Inflammatory macrophage treated with lipopolysaccharide for 1 hour (primary cell): ENCODE measurements at places on chromosomes 1 and 21.

DNA sequence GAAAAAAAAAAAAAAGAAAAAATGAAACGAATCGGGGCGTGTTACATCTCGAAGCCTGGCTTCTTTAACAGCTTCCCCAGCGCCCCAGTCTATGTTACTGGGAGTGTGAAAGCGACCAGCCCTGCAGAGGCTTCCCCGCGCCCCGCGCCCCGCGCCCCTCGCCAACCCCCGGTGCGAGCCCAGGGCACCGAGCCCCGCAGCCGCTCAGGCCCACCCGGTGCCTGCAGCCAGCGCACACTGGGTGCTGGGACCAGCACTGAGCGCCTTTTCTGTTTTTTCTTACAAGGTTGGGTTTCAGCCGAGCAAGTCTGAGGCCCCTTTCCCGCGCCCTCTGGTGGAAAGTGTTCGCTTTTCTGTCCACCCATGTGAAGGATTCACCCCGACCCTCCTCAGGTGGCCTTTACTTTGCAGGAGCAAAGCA is 42.1 kb upstream of the ZNF496 start:
- peak; percentile 40 for DNase-seq

GRCh38 chr1:63622849-63623566 is 29.8 kb downstream of the PGM1 start:
- DNase-seq: no peak

DNA sequence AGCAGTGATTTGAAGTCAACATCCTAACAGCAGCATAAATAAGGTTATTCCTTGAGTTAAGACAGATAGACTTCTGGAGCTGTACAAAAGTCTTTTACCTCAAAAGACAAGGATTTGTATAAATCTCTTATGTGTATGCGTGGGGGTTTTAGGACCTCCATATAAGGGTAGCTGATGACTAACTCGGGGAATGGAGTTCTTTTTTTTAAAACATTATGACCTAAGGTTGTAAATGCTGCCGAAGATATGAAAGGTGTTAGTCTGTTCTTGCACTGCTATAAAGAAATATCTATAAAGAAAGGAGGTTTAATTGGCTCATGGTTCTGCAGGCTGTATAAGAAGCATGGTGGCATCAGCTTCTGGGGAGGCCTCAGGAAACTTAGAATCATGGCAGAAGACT is 90.4 kb downstream of the EPB41 start:
- DNase-seq: no peak

GRCh38 chr21:8993284-8993942 is 1528.0 kb upstream of the TPTE start:
- no peak for DNase-seq

DNA sequence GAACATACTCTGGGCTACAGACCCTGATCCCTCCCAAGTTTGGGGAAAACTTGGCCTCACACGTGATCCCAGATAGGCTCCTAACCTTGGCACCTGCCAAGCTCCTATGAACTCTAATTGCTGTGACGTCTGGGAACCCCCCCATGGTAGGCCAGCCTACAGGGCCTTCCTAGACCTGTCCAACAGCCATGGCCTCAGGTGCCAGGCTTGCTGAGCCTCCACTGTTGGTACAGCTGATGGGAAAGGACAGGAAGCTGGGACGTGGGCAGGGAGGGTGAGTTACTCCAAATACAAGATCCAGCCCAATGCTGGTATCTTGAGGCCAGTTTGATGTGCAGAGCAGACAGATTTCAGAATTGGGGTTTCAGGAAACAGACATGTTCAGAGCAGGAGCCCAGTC is 19.1 kb downstream of the SMIM12 start:
- no peak for DNase-seq

DNA sequence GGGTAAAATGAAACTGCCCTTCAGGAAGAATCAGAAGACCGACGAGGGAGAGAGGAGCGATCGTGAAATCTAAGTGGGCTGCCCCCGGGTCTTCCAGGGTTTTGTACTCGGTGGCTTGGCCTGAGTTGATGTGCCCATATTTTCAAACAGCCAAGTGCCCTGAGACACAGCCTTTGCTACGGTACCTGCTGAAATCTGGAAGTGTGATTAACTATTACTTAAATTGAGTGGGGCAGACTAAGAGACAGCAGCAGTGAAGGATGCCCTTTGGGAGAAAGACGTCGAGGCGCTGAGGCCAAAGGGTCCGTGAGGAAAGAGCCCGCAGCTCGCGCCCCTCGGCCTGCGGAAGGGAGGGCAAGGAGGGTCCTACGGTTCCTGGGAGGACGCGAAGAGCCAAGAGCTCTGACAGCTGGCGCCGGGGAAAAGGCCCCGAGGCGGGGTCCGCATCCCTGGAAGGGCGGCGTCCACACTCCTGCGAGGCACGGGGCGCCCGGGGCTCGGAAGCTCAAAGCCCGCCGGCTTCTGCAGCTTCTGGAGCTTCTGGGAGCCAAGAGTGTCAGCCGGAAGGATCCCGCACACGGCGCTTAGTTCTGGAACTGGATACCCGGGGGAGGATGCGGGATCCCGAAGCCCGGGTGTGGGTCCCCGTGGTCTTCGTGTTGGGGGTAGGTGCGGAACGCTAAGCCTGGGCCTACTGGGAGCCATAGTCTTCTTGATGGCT is 15.4 kb upstream of the RNU1-4 start:
- no peak for DNase-seq

DNA sequence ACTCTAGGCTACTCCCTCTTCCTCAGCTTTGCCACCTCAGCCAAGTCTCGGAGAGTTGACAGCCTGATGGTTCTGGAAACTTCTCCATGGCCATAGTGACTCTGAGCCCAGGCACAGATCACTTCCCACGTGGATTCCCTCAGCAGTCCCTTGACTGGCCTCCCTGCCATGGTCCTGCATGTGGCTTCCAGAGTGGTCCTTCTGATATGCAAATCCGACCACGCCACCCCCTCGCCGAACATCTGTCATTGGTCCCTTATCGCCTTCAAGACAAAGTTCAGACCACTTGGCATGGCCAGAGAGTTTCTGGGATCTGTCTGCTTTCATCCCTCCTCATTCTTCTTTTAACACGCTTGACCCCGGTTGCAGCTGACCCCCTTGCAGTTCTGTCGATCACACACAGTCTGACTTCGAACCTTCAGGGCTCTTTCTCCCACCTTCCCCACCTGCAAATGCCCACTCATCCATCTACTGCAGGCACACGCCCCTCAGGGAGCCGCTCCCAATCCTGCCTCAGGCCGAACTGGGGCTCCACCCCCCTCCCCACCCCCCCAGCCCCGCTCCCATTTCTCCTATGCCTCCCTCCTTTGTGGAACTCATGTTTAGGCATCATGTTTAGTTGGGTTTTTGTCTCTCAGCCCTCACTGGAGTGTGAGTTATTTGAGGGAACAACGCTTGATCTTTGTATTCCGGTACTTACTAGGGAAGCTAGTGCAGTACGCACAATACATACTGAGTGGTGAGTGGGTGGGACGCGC is 29.0 kb downstream of the KIAA1614 start:
- DNase-seq: no peak

- no peak for DNase-seq
Measured at GRCh38 chr1:180935326-180936109, 22.8 kb downstream of the KIAA1614 start.

DNA sequence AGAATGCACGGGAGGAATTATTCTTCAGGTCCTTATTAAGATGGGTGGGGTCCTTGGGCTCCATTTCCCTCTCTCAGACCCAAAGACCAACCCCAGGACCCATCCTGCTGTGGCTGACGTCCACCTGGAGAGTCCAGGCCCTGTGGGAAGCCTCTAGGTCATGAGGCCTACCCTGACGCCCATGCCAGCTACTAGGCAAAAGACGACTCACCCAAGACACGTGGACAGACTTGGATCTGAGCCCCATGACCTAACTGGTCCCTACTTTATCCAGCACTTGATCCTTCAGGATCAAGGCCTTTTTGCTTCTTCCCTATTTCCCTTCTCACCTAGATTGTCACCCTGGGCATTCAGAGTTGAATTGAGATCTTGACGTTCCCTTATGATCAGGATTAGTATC is 56.0 kb upstream of the CASZ1 start:
- no peak for DNase-seq

DNA sequence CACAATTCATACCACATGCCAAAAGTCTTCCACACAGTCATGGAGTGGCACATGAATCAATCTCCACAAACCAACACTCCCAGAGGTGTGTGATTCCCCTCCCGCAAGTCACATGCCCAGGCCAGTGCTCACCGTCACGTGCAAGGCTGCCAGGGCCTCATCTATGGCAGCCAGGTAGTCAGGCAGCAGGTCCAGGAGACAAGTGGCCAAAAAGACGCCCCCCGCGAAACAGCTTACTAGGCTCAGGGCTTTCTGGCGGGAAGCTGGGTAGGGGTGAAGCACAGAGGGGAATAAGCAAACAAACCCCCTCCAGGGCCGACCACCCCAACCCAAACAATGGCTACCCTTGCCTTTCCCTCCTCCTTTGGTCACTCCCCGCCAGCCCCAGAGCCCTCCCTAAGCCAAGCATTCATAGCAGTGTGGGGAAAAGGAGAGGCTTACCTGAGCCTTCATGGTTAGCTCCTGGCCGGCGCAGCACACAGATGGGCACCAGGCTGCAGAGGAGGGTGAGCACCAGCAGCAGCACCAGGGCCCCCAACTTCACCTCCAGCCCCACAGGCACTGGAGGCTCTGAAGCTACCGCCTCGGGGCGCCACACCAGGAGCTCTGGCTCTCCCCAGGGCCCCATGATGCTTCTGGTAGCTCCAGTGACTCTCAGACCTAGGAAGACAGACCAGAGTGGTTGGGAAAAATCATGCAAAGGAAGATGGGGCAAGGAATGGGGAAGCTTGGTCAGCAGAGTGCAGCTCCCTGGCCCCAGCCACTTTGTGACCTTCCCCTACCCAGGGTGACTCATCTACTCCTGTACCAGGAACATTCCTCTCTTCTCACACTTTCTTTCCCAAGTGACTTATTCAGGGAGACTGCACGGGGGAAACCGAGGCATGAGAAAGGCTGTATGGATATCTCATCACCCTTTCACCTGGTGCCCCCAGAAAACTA is 978 bp downstream of the SLC39A1 start:
- peak; percentile 74 for DNase-seq

- DNase-seq: no peak
Measured at GRCh38 chr1:210298936-210299335, 29.8 kb upstream of the HHAT start.

- DNase-seq: no peak
Measured at GRCh38 chr1:101365186-101365585, 128.4 kb downstream of the S1PR1 start.

DNA sequence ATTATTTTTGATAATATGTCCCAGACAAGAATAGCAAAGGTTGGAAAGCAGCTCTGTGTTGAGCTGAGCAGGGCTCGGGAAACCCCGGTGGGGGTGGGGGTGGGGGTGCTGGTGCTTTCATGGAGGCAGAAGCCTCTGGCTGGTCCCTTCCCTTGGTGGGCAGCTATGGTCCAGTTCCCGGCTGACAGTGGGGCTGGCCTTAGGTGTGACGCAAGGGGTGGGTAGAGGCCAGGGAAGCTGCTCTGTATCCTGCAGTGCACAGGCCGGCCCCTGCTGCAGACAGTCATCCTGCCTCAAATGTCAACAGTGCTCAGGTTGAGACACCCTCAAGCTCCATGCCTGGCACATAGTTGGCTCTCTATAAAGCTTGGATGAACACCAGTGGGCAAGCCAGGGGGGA is 8.9 kb downstream of the ACTL8 start:
- no peak for DNase-seq

DNA sequence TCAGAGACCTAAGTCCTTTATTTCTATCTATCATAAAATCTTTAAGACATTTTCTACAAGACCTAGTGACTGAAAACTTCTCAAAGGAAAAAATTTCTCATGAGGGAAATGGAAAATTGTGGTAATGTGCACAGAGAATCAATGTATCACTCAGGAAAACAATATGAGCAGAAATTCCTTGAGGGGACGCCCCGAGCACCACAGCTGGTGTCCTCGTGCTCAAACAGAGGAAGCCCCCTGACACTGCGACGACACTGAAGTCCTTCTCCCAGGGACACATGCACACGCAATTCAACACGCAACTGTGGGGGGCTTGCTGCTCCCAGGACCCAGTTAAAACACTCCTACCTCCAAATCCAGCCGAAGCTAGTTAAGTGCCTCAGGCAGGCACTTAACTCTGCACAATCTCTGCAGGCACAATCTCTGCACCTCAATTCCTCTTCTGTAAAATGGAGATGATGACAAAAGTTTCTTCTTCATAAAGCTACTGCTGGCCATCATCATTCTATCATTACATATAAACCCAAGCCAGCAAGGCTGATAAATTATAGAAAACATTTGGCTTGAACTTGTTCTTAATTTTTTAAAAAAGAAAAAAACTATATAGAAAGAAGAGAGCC is 16.0 kb downstream of the ZBTB17 start:
- DNase-seq: no peak

DNA sequence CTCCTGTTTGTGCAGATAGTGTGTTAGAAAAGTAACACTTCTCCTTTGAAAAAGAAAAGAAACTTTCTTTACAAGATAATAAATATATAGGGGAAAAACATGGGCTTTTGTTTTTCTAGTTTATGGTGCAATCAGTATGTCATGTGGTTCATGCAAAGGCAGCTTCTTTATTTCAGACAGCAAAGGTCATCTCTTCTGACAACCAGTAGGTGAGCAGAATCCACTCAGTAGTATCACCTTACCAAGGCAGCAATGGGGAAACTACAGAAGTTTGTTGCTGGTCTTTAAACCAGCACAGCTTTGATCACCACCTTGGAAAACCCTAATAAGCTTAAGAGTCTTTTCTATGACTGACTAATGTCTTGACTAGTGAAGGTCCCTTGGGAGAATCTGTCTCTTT is 13.0 kb upstream of the SAMSN1 start:
- peak; percentile 35 for DNase-seq

DNA sequence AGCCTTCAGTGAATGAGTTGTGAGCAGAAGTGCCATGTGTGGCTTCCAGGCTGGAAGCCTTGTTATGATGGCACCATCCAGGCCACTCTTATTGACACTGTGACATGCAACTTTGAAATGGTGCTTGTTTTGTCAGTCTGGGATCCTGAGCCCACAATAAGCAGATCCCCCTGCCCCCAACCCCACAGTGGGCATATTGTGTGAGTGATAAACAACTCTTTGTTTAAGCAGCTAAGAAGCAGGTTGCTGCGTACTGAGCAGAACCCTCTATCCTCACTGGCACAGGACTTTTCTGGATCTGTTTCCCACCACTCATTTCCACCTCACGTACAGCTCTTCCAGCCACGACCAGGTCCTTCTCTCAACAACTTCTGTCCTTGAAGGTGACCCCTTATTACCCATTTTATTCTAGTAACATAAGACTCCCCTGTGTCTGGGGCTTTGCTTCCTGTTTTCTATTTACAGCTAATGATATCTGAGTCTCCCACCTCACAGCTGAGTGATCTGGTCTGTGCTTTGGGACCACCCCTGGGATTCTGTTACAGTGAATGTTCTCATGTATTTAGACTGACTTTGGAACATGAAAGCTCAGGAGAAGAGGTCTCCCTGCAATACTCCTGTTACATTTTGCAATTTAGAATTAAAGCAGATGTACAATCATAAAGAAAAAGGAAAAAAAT is 375.5 kb downstream of the PCP4 start:
- DNase-seq: no peak
